Caco-2 (cell line): ENCODE measurements at places on chromosomes 11 and 22. TPM values are rescaled to one million over a fixed set of nuclear protein-coding genes. Genes with fewer than 3 reads are reported as not detected.

MS4A3 gene
- not detected in 2 replicates for total RNA-seq

DNA sequence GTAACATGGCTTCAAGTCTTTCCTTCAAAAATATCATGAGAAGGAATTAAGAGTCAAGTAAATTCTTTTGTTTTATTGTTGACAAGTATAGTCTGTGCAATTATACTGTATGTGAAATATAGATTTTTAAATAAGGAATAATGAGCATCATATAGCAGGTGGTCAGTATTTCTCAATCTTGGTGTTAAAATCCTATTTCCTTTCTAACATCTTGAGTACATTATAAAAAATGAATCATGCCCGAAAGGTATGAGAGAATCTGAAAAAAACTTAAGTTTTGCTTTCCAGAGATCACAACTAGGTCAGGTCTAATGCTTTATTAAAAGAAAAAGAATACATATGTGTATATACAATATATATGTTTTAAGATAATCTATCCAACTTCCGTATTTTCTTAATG, 53.1 kb downstream of the KIF18A start:
- no peaks in the 10 kb centered on the region for H3K27me3 ChIP-seq
- no peak overlapping the region for H3K27ac ChIP-seq
- peaks cover 3% of the 10 kb centered on the region; the same call in 1 of the 2 replicates for H3K4me1 ChIP-seq
- no peak overlapping the region for H3K4me3 ChIP-seq

CHST1 gene
- not detected in 2 replicates for total RNA-seq

DNA sequence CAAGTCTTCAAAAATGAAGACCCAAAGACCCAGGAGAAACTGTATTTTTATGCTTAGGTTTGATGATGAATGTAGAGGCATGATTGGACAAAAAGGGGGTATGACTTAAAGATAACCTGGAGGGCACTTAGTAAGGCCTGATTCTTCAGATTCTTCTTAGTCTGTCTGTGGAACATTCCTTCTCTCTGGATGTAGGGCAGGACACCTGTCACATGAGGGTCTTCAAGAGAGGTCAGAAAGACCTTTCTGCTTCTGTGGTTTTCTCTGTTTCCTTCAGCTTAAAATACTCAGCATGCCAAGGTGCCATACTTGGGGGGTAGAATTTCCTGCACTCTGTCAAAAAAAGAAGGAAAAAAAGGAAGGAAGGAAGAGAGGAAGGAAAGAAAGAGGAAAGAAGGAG, 78.1 kb downstream of the BLID start:
- H3K4me3 ChIP-seq = no peak overlapping the region
- H3K4me1 ChIP-seq = 0 out of 2 replicates have a peak, but pooled peaks cover 6% of the 10 kb centered on the region
- H3K27me3 ChIP-seq = no peaks in the 10 kb centered on the region
- no peaks in the 10 kb centered on the region for H3K36me3 ChIP-seq
- DNase-seq = no peak

- no peaks in the 10 kb centered on the region for H3K36me3 ChIP-seq
- H3K27ac ChIP-seq = peak overlapping the region; percentile 79
- no peak overlapping the region for H3K4me3 ChIP-seq
- H3K27me3 ChIP-seq = no peaks in the 10 kb centered on the region; the same call in 1 of the 2 replicates
- DNase-seq = no peak
Measured at GRCh38 chr22:35561796-35562526, 21.3 kb downstream of the RASD2 start.

- H3K27me3 ChIP-seq = no peaks in the 10 kb centered on the region
- H3K4me1 ChIP-seq = peaks cover 3% of the 10 kb centered on the region; the same call in 1 of the 2 replicates
- H3K27ac ChIP-seq = no peak overlapping the region
- peak overlapping the region; percentile 43 for H3K4me3 ChIP-seq
Measured at GRCh38 chr22:29470159-29470855, 9.7 kb upstream of the NEFH start.

PACS1 gene
- total RNA-seq = 82.2 and 95.2 TPM in 2 replicates

DDIAS gene
- total RNA-seq = 20.1 and 22.0 TPM in 2 replicates

- DNase-seq = no peak
- H3K27ac ChIP-seq = no peak overlapping the region
- no peaks in the 10 kb centered on the region for H3K4me1 ChIP-seq
- no peak overlapping the region for H3K4me3 ChIP-seq
- no peaks in the 10 kb centered on the region for H3K27me3 ChIP-seq
- H3K36me3 ChIP-seq = no peaks in the 10 kb centered on the region
Measured at GRCh38 chr22:25483931-25484330, 80.5 kb upstream of the GRK3 start.

- H3K27ac ChIP-seq = no peak overlapping the region
- no peak for DNase-seq
- H3K27me3 ChIP-seq = no peaks in the 10 kb centered on the region
- no peak overlapping the region for H3K4me3 ChIP-seq
- H3K4me1 ChIP-seq = no peaks in the 10 kb centered on the region
Measured at GRCh38 chr22:39765661-39766060, 127.9 kb downstream of the ENTHD1 start.

GRCh38 chr11:11036848-11037732, 179.2 kb upstream of the ZBED5 start:
- DNase-seq = no peak
- no peak overlapping the region for H3K4me3 ChIP-seq
- H3K4me1 ChIP-seq = no peaks in the 10 kb centered on the region
- H3K27ac ChIP-seq = no peak overlapping the region
- H3K27me3 ChIP-seq = no peaks in the 10 kb centered on the region

GRCh38 chr22:20951151-20951931, 15.7 kb upstream of the AIFM3 start:
- H3K27ac ChIP-seq = peak overlapping the region; percentile 88
- DNase-seq = peak; percentile 34
- H3K36me3 ChIP-seq = peaks cover 4% of the 10 kb centered on the region
- H3K4me3 ChIP-seq = no peak overlapping the region
- no peaks in the 10 kb centered on the region for H3K27me3 ChIP-seq

DNA sequence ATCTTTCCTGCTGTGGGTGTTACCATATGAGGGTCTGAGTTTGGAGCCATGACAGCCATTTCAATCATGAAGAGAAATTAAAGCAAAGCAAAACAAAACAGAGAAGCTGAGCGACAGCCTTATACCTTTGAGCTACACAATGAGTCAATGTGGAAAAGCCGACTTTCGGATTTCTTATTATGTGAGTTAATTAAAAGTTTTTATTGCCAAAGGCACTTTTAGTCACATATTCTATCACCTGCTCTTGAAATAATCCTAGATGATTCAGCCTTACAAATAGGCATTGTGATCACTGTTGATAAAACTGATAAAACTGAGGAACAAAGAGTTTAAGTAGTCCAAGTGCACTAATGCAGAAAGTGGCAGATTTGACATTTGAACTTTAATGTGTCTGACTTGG, 381.9 kb upstream of the TENM4 start:
- DNase-seq = no peak
- H3K27me3 ChIP-seq = no peaks in the 10 kb centered on the region
- H3K36me3 ChIP-seq = no peaks in the 10 kb centered on the region
- H3K4me3 ChIP-seq = no peak overlapping the region

DNA sequence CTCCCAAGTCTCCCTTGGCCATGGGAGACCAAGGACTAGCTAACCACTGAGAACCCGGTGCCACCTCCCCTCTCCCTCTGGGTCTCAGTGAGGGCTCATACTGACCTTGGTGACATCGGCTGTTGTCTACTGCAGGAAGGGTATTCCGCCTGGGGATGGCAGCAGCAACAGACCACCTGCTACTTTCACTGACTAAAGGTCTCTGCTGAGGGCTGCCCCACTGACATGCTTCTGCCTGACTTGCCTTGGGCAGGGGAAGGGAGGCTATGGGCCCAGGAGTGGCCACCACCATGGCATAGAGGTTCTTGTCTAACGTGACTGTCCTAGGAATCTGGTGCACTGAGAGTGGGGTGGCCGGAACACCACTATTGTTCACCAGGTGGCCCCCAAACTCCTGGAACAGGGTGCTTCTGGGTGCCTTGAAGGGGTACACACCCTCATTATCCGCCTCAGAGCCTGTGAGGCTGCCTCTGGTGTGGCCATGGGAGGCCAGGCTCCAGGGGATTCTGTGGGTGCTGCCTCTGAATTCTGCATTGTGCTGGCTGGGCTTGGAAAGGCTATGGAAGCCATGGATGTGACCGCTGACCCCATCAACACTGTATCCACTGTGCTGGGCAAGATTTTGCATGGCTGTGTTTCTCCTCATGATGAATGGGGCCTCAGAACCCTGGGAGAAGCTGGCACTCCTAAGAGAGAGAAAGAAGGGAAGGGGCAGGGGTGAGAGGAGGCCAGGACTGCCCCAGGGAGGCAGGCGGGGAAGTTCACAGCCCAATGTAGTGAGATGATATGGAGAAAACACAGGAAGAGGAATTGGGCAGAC, 38.3 kb downstream of the GAB4 start:
- H3K36me3 ChIP-seq = no peaks in the 10 kb centered on the region
- H3K4me3 ChIP-seq = no peak overlapping the region
- H3K4me1 ChIP-seq = no peaks in the 10 kb centered on the region
- no peak overlapping the region for H3K27ac ChIP-seq
- H3K27me3 ChIP-seq = no peaks in the 10 kb centered on the region; the same call in none of the 2 replicates

DNA sequence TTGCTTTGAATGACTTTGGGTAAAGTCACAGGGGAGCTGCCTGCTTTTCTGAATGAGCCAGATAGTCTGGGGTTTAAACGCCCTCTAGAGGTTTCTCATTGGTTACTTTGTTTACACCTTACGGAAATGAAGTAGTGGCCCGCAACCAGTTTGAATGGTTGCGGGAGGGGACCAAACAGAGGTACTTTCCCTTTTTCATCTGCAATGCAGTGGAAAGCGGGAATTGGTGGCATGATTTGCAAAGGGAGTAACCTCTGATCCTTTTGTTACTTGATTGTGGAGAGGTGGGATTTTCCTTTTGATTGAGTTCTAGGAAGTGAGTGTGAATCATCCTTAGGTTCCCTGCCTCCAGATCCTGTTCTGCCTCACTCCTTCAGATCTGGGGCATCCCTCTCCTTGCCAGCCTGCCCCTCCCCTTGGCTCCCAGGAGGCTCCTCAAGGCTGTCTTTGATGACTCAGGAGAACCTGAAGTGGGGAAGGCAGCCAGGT, 15.9 kb upstream of the GLYATL1 start:
- H3K4me3 ChIP-seq = no peak overlapping the region
- H3K27ac ChIP-seq = peak overlapping the region; percentile 25
- H3K4me1 ChIP-seq = peaks cover 69% of the 10 kb centered on the region

OTOG gene
- total RNA-seq = 0.95 and 2.5 TPM in 2 replicates

- H3K36me3 ChIP-seq = no peaks in the 10 kb centered on the region
- no peak overlapping the region for H3K27ac ChIP-seq
- DNase-seq = peak; percentile 2
- H3K4me3 ChIP-seq = peak overlapping the region; percentile 29
- 0 out of 2 replicates have a peak, but pooled peaks cover 3% of the 10 kb centered on the region for H3K4me1 ChIP-seq
Measured at GRCh38 chr11:44320289-44320973, 10.5 kb upstream of the ALX4 start.

GRCh38 chr11:122108192-122108799, 7.7 kb downstream of the BLID start:
- H3K27ac ChIP-seq = no peak overlapping the region
- no peaks in the 10 kb centered on the region for H3K4me1 ChIP-seq
- H3K4me3 ChIP-seq = no peak overlapping the region
- no peak for DNase-seq
- H3K36me3 ChIP-seq = no peaks in the 10 kb centered on the region

DNA sequence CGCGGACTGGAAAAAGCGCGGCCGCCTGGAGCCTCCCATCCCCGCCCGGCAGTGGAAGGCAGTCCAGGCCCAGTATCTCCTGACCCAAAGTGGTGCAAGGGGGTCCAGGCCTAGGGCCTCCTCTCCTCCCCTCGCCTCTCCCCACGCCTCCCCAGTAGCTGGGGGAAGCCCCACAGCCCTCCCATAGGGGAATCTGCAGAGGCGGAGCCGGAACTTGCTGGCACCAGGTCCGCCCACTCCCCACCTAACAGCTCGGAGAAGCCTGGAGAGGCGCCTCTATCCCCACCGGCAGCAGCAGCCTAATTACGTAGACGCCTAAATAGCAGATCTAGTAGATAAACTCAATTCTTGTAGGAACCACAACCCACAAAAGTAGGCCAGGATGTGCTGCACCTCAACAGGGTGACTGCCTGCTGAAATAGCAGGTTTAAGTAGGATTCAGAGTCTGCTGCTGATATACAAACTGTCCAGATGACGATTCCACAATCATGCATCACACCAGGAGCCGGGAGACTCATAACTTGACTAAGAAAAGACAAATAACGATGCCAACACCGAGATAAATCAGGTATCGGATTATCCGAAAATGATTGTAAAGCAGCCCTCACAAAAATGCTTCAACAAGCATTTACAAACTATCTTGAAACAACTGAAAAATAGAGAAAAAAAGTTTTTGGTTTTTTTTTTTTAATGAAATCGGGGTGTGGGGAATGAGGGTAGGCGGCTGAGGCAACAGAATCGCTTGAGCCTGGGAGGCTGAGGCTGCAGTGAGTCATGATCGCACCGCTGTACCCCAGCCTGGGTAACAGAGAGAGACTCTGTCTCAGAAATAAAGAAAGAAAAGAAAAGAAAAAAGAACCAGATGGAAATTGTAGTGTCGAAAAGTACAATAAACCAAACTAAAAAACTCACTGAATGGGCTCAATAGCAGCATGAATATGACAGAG, 11.4 kb upstream of the BRD1 start:
- no peak overlapping the region for H3K4me3 ChIP-seq
- H3K27ac ChIP-seq = no peak overlapping the region
- DNase-seq = no peak

- DNase-seq = no peak
- no peak overlapping the region for H3K27ac ChIP-seq
- no peak overlapping the region for H3K4me3 ChIP-seq
- H3K4me1 ChIP-seq = peaks cover 7% of the 10 kb centered on the region
- no peaks in the 10 kb centered on the region for H3K27me3 ChIP-seq
Measured at GRCh38 chr11:128704517-128704916, 10.6 kb downstream of the FLI1 start.

DNA sequence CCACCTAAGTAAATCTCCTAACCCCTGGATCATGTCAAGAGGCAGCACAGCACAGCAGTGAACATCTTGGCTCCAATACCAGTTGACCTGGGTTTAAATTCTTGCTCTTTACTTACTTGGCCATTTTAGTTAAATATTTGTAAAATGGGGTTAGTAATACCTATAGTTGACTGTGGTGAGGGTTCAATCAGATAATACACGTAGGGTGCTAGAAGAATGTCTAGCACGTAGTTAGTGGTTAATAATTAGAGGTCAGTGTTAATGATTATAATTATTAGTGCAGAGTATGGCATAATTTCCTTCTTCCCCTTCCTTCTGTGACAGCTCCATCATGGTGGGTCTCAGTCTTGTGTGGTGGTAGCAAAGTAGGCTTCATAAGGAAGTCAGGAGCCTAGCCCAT, 520.8 kb downstream of the INSC start:
- no peak overlapping the region for H3K4me3 ChIP-seq
- 0 out of 2 replicates have a peak, but pooled peaks cover 6% of the 10 kb centered on the region for H3K4me1 ChIP-seq
- H3K36me3 ChIP-seq = no peaks in the 10 kb centered on the region
